Activated CD4-positive, alpha-beta T cell treated with anti-CD3 and anti-CD28 coated beads for 1 hour (primary cell): ENCODE measurements at places on chromosomes 5 and 9.

- DNase-seq: no peak
Measured at GRCh38 chr5:141402553-141403243, at the start of gene PCDHGA9. TSS of gene PCDHGA9 (plus strand) at chr5:141402778. CDS start at chr5:141402953, 175 bp downstream.

DNA sequence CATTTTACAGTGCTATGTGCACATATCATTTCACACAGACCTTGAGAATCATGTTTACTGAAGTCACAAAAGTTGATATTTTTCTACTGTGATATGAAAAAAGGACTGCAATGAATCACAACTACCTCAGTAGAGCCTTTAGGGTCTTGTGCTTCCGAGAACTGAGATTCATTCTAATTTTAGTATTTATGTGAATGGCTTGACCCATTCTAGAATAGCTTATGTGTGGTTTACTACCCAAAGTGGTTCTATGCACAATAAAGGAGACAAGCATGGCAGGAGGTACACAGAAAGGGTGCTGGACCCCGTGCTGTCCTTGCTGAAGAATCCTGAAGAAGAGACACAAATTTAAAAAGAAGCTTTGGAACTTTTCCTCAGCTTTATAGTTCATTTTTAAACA, 28.2 kb downstream of the MEF2C start:
- no peak for DNase-seq

GRCh38 chr9:72577212-72577753, 55.9 kb downstream of the TMC1 start:
- DNase-seq: no peak

GRCh38 chr9:109771796-109772531, 8.0 kb upstream of the PALM2AKAP2 start:
- no peak for DNase-seq

DNA sequence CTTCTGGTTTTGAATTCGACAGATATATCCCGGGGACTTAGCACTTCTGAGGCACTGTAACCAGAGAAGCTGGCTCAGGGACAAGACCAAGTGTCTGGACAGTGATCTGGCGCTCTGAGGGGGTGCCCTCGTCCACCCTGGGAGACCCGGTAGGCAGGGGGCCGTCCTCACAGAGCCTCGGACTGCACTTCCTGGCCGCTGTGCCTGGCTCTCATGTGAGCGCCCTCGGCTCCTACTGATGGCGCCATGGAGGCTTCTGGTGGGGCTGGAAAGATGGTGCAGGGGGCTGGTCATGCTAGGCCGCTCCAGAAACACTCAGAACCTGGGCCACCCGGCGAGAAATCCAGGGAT, 18.8 kb upstream of the SLC6A3 start:
- DNase-seq: no peak

DNA sequence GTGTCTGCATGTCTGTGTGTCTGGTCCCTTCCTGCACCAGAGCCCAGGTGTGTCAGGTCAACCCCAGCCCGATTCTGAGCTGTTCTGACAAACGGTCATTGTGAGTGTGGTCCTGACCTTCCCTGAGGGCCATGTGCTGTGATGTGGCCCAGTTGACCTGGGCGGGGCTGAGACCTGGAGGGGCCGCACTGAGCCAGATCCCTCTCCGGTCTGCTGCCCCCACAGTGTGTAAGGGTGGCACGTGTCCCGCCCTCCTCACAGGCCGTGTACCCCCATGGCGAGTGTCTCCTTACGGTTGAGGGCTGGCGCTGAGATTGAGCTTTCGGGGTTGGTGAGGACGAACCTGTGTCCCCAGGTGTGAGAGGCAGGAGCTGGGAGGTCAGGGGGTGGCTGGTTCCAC, 136.5 kb downstream of the MRPL36 start:
- DNase-seq: no peak

DNA sequence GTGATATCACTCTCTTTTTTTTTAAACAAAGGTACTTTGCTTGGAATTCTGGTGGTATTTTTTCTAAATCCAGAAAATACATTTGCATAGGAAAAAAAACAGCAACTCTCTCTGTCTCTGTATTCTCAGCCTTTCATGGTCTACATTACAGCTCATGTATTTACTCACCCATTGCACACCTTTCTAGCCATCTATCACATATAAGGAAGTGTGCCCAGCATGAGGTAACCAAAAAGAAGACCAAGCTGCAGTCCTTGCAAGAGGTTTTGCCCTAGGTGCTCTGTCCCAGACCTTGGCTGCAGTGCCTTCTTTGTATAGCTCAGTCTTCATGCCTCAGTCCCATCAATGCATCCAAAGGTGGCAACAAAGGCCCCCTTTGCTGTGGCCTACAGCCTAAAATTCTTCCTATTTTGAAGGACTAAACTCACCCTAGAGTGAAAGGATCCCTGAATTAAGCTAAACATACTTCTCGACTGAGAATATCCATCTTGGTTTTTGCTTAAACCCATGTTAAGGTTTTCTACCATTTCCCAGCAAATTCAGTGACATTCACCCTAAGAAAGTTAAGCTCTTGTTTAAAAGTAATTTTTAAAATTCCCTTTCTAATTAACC, 446.4 kb downstream of the KIF4B start:
- DNase-seq: no peak

GRCh38 chr5:97531549-97531948, 348.5 kb upstream of the RIOK2 start:
- no peak for DNase-seq

DNA sequence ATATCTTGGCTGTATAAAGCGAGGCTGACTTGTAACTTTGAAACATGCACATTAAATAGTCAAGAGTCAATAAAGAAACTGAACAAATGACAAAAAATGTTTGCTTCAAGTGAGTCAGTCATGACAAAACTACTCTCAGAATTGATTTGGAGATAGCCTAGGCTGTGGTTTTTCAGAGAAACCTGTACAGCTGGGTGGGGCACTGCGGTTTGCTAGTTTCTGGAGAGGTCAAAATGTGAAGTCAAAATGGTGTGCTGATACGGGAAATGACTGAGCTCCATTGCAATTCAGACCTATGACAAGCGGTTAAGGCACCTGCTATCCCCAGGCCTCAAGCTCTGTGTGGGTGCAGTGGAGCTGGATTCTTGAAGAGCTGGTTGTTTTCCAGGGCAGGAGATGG, 10.3 kb upstream of the CD180 start:
- peak; percentile 69 for DNase-seq

DNA sequence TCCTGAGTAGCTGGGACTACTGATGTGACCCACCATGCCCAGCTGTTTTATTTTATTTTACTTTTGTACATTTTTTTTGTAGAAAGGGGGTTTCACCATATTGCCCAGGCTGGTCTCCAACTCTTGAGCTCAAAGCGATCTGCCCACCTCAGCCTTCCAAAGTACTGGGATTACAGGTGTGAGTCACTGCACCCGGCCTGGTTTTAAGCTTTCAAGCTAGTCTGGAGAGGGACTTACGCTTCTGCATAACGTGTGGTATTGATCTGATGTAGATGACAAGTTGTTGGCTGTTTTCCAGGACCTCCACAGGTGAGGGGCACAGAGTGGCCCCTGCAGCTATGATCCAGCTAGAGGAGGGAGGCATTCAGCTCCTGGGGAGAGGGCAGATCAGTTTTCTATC, 6.8 kb upstream of the CCL21 start:
- DNase-seq: no peak

DNA sequence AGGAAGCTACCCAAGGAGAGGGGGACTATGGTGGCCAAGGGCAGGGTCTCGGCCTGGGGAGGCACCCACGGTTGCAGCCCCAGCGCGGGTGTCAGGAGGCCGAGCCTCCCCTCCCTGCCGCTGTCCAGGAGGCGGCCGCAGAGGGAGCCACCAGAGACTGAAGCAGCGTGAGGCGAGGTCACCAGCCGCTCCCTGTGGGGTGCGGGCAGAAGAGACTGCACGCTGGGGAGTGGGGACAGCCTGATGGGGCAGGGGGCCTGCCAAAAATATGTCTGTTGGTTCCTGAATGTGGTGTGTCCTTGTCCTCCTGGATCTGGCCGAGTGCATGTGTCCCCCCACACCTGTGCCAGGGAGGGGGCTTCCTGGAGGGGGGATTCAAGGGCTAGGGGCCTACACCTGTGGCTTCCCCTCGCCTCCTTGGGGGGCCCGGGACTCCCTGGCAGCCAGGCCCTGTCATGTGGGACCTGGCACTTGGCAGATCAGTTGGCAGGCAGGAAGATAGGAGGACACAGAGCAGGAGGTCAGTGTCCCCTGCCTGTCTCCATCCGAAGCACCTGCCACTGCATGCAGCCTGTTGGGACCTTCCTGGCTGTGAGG, 131.2 kb downstream of the DAB2IP start:
- DNase-seq: no peak

GRCh38 chr9:6123416-6123815, 92.2 kb upstream of the IL33 start:
- no peak for DNase-seq

DNA sequence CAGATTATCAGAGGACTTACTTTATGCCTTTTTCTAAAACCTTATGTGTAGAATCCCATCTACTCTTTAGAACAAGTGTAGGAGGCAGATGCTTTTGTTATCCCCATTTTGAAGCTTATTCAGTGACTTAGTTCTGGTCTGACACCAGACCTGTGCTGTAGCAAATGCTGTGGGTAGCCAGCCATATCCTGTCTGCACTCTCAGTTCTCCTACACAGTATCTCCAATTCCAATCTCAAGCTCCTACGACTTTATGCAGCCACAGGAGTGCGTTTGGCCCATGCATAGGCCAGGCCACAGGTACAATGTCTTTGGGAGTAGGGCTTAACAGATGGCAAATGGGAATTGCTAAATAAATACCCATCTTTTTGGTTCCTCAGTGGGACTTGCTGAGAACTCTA, 292.6 kb downstream of the MCTP1 start:
- DNase-seq: no peak

GRCh38 chr9:3177146-3177761, 333.4 kb upstream of the PUM3 start:
- no peak for DNase-seq

GRCh38 chr9:124215368-124215910, 42.3 kb upstream of the NEK6 start:
- no peak for DNase-seq

GRCh38 chr9:35726931-35727330, 5.1 kb downstream of the TLN1 start:
- DNase-seq: no peak

GRCh38 chr9:70046274-70047070, 2.8 kb downstream of the MAMDC2 start:
- DNase-seq: no peak

DNA sequence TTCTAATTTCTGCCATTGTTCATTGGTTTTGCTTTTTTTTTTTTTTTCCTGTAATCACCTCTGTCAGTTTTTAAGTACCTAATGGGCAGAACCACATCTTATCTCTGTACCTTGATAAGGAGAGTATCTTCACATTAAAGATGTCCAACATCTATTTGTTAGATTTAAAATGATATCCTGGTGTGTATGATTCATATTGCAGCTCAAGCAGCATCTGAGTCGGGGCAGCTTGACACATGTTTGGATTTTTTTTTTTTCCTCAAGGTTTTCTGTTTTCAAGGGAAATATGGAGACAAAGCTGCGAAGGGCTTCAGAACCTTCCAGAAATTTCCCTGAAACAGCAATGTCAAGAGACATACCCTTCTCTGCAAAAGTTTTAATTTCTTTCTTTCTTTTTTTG, 164.7 kb downstream of the DOCK2 start:
- DNase-seq: no peak

GRCh38 chr9:137160716-137161557, 8.9 kb downstream of the LRRC26 start:
- DNase-seq: no peak

DNA sequence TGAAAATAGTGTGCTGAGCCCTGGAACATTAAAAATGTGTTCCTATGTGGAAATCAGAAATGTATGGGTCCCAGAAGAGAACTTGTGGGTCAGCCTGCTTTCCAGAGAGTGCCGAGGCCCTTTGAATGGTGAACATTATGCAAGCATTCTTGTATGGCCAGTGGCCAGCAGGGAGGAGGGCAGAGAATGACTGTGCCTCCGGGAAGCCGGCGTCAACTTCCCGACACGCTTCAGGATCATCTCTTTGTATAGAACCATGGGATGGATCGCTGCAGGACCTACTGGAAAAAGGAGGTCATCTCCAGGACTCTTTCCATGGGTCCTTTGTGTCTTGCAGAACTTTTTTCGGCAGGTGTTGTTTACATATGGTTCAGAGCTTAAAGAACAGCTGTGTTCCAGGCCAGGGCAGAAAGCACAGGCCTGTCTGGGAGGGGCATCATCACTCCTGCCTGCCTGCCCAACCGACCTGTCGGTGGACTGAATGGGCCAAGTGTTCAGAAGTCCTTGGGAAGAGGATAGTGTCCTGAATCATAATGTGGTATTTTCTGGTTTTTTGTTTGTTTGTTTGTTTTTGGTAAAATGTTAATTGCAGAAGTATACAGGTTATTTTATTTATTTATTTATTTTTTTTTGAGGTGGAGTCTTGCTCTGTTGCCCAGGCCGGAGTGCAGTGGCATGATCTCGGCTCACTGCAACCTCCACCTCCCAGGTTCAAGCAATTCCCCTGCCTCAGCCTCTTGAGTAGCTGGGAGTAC, 9.0 kb downstream of the PRRC2B start:
- DNase-seq: no peak

DNA sequence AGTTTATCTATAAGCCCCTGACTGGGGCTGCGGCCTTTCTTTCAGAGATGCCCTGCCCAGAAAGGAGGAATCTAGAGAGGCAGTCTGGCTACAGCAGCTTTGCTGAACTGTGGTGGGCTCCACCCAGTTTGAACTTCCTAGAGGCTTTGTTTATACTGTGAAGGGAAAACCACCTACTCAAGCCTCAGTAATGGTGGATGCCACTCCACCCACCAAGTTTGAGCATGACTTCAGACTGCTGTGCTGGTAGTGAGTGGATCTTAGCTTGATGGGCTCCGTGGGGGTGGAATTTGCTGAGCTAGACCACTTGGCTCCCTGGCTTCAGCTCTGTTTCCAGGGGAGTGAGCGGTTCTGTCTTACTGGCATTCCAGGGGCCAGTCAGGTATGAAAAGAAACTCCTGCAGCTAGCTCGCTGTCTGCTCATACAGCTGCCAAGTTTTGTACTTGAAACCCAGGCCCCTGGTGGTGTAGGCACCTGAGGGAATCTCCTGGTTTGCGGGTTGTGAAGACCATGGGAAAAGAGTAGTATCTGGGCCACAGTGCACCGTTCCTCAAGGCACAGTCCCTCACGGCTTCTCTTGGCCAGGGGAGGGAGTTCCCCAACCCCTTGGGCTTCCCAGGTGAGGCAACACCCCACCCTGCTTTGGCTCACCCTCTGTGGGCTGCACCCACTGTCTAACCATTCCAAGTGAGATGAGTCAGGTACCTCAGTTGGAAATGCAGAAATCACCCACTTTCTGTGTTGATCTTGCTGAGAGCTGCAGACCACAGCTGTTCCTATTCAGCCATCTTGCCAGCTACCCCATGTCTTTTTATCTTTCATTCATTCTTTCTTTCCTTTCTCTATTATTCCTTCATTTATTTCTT, 211.8 kb upstream of the C9orf72 start:
- no peak for DNase-seq
